ENCODE measurements at places on chromosomes 6 and 20. TPM values are rescaled to one million over a fixed set of nuclear protein-coding genes. Genes with fewer than 3 reads are reported as not detected.

The TMEM14C gene
- 204 TPM for total RNA-seq

The SPTLC3 gene
- total RNA-seq: 9.2 TPM

The TMEM170B gene
- 1.2 TPM for total RNA-seq

The UST gene
- total RNA-seq: 14.4 TPM

The RING1 gene
- total RNA-seq: 48.5 TPM

The PROKR2 gene
- total RNA-seq: not detected

The E2F3 gene
- 15.8 TPM for total RNA-seq

All from M059J (cell line).